Fibroblast of villous mesenchyme (primary cell): ENCODE measurements at places on chromosomes 1 and 21. TPM values are rescaled to one million over a fixed set of nuclear protein-coding genes. Genes with fewer than 3 reads are reported as not detected.

BARHL2 gene
- not detected in 2 replicates for total RNA-seq

DNA sequence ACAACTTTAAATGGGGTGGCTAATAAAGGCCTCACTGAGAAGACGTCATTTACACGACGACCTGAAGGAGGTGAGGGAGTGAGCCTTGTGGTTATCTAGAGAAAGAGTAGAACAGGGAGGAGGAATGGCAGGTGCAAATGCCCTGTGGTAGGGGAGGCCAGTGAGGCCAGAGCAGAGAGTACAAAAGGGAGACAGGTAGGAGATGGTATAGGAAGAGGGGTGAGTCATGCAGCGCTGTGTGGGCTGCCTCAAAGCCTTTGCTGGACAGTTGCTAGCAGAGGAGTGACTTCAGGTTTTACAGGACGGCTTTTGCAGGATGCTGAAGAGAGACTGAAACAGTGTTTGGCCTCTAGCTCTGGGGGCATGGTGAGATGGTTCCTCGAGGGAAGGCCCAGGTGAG is 116.0 kb downstream of the IER5 start:
- DNase-seq, result no peak

FALEC gene
- total RNA-seq, result 0.64 and 1.3 TPM in 2 replicates

CHI3L1 gene
- 15.8 and 136 TPM in 2 replicates for total RNA-seq

DNA sequence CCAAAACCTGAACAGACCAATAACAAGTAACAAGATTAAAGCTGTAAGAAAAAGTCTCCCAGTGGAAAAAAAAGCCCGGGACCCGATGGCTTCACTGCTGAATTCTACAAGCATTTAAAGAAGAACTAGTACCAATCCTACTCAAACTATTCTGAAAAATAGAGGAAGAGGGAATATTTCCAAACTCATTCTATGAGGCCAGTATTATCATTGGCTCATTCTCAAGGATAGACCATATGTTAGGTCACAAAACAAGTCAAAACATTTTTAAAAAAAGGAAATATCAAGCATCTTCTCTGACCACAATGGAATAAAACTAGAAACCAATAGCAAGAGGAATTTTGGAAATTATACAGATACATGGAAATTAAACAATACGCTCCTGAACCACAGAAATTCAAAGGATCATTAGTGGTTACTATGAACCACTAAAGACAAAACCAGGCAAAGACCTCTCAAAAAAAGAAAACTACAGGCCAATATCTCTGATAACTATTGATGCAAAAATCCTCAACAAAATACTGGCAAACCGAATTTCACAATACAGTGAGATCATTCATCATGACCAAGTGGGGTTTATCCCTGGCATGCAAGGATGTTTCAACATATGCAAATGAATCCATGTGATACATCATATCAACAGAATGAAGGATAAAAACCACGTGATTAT is 13.9 kb upstream of the IL20 start:
- peak; percentile 67 for DNase-seq

DNA sequence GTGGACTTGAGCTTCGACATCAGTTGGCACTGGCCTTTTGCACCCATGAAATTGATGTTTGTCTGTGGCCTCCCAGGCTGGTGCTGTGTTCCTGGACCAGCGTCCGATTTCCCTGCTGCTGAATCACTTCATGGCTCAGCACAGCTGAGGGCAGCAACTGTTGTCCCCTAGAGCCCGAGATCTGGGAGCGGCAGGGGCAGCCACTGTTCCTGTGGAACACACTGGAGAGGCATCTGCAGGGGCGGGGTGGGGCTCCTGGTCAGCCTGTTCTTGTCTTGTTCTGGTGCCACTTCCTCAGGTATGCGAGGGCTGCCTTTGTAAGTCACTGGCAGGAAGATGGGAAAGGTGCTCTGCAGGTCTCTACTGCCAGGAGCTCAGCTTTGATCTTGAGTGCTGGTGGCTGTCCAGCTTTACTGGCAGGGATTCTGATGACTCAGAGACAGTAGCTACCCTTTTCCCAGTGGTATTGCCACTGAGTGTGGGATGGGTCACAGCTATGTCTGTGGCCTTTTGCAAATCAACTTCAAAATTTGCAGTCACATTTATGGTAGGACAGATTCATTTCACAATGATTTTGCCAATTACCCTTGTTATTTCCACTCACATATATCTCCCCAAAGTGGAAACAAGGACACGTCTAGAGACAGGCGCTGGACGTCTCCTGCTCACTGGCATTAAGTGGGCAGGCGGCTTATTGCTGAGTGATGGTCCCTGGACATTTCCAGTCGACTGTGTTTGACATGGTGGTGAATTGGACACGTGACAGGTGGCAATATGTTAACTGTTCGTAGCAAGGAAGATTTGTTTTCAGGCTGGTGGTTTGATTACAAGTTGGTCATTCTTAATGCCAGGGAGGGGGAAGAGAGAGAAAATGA is 15.3 kb downstream of the AGPAT3 start:
- no peak for DNase-seq

- DNase-seq, result no peak
Observed at GRCh38 chr1:70284366-70284765, 63.2 kb downstream of the SRSF11 start.

GRCh38 chr1:22600071-22600816 is 36.2 kb upstream of the C1QA start:
- DNase-seq, result no peak

CYP2J2 gene
- under 0.01 TPM in 1 of 2 replicates, not detected in the other for total RNA-seq

FCGR3B gene
- total RNA-seq, result not detected in 2 replicates

SLC25A24 gene
- total RNA-seq, result 62.2 and 80.7 TPM in 2 replicates

PRR9 gene
- total RNA-seq, result under 0.01 TPM in 1 of 2 replicates, not detected in the other

DNA sequence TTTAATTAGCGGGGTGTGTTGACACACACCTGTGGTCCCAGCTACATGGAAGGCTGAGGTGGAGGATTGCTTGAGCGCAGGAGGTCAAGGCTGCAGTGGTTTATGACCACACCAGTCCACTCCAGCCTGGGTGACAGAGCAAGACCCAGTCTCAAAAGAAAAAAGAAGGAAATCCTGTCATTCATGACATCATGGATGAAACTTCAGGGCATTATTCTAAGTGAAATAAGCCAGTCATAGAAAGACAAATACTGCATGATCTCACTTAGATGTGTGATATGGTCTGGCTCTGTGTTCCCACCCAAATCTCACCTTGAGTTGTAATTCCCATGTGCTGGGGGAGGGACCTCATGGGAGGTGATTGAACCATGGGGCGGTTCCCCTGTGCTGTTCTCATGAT is 82.6 kb downstream of the MT1HL1 start:
- no peak for DNase-seq

DNA sequence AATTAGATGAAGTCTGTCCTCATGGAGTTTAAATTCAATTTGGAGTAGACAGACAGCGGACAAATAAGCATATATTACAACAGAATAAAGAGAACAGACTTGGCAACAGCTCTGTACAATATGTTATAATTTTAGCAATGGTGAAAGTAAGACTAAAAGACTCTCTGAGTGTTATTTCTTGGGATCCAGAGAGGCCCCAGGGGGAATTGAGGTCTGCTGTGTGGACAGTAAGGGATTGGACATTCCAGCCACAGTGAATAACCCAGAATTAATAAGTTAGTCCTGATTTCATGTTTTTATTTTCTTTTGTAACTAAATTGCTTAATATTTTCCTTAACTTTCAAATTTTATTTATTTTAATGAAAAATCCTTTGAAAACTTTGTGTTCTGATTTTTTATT is 101.7 kb downstream of the PATJ start:
- no peak for DNase-seq

HEYL gene
- total RNA-seq, result under 0.01 and 0.32 TPM in 2 replicates

TTLL10 gene
- not detected in 2 replicates for total RNA-seq

DNA sequence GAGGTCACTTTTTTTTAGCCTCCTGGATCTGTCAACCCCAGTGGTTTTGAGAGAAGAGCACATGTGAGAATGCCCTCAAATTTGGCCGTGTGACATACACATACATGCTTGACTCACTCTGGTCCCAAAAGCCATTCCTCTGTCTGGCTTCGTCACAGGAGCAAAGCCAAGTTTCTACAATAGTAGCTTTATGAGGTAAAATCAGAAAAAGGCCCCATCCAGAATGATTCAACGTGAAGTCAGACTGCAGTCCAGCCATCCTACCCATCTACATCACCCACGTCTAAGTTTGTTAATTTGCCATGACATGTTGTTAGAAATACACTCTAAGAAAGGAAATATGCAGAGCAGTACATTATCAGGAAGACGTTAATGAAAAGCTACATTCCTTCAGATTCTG is 245.2 kb downstream of the SDCCAG8 start:
- DNase-seq, result no peak

DNA sequence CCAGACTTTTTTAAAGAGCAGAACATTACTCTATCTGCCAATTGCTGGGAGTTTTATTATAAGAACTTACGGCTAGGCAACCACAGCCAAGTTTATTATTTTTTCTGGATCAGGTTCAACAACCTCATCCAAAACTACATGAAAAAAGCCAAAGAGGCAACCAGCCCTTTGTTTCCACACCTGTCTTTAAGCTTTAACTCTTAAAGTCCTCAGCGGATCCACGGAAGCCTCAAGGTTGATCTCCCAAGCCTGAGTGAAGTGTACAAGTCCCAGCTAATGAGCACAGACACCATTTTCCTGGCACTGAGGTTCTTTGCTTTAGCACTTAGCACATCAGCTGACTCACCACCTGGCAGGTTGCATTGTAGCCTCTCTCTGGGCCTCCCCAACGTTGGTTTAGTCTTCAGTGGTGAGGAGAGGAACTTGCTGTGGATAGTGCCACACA is 143.1 kb downstream of the TGFBR3 start:
- no peak for DNase-seq

CFHR3 gene
- not detected in 2 replicates for total RNA-seq

DNA sequence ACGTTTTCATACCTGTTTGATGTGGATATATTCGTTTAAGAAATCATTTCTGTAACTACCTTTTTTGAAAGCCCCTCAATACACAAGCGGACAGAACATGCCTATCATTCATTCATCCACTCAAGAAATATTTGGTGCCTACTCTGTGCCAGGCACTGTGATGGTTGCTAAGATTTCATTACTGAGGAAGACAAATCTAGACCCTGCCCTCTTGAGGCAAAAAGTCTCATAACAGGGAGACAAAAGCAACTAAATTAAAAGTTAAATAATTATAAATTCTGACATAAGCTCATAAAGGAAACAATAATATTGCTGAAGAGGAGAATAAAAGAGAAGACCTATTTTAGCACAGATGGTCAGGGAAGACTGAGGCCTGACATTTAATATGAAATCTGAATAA is 203.5 kb upstream of the ZNHIT6 start:
- DNase-seq, result peak; percentile 16
